ENCODE measurements at places on chromosomes 3 and 15. TPM values are rescaled to one million over a fixed set of nuclear protein-coding genes. Genes with fewer than 3 reads are reported as not detected.

KCNMB3 gene
- total RNA-seq, result 0.88 TPM

PRR20G gene
- total RNA-seq, result not detected

SERINC4 gene
- total RNA-seq, result not detected

C3orf20 gene
- total RNA-seq, result not detected

GRCh38 chr3:102002056-102002455, 152.7 kb downstream of the NFKBIZ start:
- no peak for DNase-seq

- DNase-seq, result no peak
Observed at GRCh38 chr3:61648481-61648880, 87.1 kb downstream of the PTPRG start.

DNA sequence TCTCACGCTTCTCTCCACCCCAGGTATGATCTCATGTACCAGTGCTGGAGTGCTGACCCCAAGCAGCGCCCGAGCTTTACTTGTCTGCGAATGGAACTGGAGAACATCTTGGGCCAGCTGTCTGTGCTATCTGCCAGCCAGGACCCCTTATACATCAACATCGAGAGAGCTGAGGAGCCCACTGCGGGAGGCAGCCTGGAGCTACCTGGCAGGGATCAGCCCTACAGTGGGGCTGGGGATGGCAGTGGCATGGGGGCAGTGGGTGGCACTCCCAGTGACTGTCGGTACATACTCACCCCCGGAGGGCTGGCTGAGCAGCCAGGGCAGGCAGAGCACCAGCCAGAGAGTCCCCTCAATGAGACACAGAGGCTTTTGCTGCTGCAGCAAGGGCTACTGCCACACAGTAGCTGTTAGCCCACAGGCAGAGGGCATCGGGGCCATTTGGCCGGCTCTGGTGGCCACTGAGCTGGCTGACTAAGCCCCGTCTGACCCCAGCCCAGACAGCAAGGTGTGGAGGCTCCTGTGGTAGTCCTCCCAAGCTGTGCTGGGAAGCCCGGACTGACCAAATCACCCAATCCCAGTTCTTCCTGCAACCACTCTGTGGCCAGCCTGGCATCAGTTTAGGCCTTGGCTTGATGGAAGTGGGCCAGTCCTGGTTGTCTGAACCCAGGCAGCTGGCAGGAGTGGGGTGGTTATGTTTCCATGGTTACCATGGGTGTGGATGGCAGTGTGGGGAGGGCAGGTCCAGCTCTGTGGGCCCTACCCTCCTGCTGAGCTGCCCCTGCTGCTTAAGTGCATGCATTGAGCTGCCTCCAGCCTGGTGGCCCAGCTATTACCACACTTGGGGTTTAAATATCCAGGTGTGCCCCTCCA, 19.1 kb downstream of the TYRO3 start:
- peak; percentile 16 for DNase-seq

DNA sequence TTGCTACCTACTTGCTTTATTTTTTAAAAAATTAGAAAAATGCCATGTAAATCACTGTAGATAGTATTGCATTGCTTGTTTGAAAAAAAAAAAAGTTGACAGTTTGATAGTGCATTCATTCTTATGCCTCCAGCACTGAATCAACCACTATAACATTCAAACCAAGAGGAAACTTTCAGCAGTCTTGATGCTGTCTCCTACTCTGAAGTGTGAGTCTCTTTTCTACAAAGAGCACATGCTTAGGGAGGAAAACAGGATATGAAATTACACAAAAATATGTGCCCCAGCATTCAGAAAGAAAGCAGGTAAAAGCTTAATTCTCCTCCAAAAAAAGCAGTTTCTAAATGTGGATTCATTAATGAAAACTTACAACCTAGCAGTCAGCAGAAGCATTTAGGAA, 78.3 kb downstream of the ZBTB20 start:
- DNase-seq, result no peak

DNA sequence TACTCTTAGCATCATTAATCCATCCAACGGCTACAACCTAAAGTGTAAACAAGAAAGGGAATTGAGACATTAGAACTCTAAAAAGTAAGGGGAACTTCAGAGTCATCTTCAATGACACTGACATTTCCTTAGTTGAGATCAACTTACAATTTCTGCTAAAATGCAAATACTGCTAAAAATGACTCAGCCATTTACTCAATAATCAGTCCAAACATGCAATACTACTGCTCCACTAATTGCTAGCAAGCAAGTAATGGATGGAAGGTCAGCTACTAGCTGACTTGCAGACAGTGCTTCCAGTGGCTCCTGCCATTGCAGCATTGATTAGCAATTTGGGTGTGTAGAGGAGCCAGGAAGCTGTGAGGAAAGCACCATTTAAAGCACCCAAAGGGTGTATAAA, 28.4 kb downstream of the CD200R1L start:
- DNase-seq, result no peak

GRCh38 chr3:12301031-12301430, 12.2 kb downstream of the PPARG start:
- DNase-seq, result no peak

All from RPMI7951 (cell line).